ENCODE measurements at places on chromosomes 4 and X. TPM values are rescaled to one million over a fixed set of nuclear protein-coding genes. Genes with fewer than 3 reads are reported as not detected.

- DNase-seq, result no peak
These were observed 95.7 kb downstream of the SH2D1A start for GRCh38 chrX:124441971-124442590.

DNA sequence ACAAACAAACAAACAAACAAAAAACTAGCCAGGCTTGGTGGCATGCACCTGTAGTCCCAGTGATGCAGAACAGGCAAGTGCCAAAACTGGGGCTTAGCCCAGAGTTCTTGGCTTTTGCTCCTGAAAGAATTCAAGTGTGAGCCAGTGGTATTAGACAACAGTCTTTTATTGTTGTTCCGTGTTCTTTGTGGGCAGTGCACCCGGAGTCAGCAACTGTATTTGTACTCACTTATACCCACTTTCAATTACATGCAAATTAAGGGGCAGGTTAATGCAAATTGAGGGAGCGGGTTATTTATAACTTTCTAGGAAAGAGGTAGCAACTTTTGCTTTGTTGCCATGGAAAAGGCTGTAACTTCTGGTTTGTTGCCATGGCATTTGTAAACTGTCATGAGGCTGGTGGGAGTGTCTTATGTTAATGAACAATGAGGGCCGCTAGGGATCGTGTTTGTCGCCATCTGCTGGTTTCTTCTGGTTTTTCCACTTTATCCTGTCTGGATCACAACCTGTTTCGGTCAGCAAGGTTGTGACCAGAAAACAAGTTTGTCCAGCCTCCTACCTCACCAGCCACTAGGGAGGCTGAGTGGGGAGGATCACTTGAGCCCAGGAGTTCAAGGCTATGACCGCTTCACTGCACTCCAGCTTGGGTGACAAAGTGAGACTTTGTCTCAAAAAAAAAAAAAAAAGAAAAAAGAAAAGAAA, 88.8 kb upstream of the ESX1 start:
- peak; percentile 35 for DNase-seq

DNA sequence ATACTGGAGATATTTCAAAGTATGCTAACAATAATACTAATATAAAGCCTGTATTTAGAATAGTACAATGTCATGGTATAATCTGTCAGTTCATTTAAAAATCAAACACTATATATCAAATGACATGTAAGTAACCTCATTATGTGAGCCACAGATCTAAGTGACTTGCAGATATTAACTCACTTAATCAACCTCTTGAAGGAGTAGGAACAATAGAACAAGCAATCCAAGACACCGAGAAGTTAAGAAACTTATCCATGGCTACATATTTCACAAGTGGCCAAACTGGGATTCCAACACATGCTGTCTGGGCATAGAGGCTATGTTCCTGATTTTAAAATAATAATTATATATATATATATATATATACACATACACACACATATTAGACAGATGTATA, 554.0 kb downstream of the ARAP2 start:
- DNase-seq, result no peak

DNA sequence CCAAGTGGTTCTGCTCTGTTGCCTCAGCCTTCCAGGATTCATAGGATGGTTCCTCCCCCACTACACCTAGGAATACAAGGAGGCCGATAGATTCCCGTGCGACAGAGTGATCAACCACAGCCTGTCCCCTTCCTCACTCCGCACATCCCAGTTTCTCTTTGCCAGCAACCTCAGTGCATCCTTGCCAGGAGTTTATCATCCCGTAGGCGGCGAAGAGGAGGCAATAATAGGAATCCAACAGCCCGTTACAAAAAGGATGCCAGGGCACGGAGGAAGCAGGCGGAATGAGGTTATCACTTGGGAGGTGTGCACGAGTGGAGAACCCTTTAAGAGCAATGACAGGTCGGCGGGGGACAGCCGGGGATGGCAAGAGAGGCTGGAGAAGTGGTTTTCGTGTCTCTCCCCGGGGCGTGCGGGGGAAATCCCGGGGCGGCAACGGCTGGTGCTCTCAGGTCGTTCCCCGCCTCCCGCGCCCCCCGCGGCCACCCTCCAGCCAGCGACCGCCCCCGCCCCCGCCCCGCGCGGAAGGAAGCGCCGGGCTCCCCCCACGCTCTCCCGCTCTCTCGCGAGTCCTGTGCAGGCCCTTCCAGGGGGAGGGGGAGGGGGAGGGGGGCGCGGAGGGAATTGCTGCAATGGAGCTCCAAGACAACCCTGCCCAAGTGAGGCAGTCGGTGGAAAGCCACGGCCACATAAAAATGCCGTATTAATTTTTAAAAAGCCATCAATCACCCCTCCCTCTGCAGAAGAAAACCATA, 1.6 kb downstream of the PPP3CA start:
- peak; percentile 56 for DNase-seq

DNA sequence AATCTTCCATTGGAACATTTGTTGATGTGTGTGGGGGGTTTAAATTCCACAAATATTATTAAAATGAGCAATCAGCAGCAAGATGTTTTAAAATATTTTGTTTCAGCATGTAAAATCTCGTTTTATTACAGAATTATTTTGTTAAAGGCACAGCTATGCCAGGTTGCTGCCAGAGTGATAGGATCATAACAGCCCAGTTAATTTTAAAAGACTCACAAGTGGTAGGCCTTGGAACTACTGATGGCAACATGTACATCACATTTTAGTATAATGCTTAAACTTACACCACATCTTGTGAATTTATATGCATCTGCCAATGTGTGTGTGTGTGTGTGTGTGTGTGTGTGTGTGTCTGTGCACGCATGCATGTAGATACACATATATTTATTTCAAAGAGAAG, 97.8 kb upstream of the SPRY1 start:
- DNase-seq, result no peak

Gene PDLIM3
- 1.5 TPM for total RNA-seq

DNA sequence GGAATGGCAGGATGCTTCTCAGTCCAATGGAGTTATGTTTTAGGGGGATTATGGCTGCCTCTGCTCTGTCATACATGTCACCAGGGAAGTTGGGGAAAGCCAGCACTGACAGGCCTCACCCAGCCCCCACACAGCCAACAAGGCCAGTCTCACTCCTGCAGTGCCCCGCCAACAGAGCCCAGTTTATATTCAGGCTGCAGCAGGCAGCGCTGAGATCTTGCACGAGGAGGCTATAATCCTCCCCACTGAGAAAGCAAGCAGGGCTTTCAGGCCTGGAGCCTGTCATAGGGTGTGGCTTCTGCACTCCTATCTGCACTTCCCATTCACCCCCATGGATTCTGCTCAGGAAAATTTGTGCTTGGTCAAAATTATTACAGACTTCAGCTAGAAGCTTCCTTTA, 25.1 kb downstream of the ADAD1 start:
- DNase-seq, result no peak

- peak; percentile 11 for DNase-seq
These were observed 89.8 kb downstream of the PDGFRA start for GRCh38 chr4:54318904-54319303.

Gene GATB
- total RNA-seq, result 19.5 TPM

DNA sequence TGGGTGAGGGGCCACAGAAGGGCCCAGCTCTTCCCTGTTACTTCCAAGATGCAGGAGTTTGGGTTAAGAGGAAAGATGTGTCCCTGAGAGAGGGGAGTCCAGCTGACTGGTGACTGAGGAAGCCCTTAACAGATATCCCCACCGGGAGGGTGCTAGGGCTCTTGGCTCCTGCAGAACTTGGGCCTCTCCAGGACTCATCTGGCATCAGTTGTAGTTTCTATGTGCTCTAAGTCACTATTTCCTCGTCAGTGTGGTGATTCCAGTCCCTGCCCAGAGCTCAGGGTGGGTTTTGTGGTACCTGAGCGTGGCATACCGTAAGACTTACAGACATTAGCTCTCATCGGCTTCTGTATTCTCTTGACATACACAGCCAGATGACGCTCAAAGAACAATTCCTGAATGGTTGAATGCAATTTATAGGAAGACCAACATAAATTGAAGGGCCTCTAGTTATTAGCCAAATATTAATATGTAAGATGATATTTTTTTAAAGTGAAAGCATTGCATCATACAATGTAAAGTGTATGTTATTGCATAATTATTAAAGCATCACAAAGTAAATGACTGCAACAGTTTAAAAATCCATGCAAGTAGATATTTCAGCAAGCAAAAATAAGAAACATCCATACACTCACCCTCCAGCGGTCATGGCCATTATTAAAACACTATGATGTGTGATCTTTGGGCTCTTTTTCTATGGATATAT, 195.5 kb downstream of the PTTG2 start:
- no peak for DNase-seq

Gene MAPK10
- total RNA-seq, result 0.49 TPM

- no peak for DNase-seq
These were observed 608.4 kb downstream of the ANKRD50 start for GRCh38 chr4:124104101-124104500.

- DNase-seq, result no peak
These were observed 398.5 kb downstream of the GPM6A start for GRCh38 chr4:175413561-175413960.

- DNase-seq, result no peak
These were observed 17.9 kb downstream of the CNOT6L start for GRCh38 chr4:77801260-77801608.

DNA sequence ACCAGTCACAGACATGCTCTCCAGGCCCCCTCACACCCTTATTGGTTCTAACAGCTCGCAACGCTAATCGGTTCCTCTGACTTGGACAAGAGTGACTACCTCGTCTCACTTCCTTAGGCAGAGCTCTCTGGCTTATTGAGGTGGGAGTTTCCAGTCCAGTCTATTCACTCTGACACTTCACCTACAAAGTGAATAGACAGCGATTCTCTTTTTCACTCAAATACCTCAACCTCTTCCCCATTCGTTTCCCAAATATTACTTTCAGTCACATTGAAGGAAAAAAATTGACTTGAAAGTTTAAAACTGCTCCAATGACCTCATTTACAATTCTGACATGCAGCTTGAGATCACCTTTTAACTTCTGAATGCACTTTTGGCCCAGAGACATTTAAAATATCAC, 17.7 kb downstream of the HELT start:
- DNase-seq, result no peak

Gene COL25A1
- 0.05 TPM for total RNA-seq

Gene GDPD2
- total RNA-seq, result not detected

Measured in activated T-cell treated with anti-CD3 and anti-CD28 coated beads, Interleukin-2, amount 50 U/mL, for 72 hours (primary cell).